ENCODE measurements at places on chromosomes 4 and X.

- H3K27ac ChIP-seq = no peak overlapping the region
- no peaks in the 10 kb centered on the region for H3K4me1 ChIP-seq
- no peaks in the 10 kb centered on the region for H3K36me3 ChIP-seq
- DNase-seq = no peak
These were observed 29.1 kb upstream of the PLS3 start for GRCh38 chrX:115531818-115532403.

GRCh38 chr4:10456260-10456594 is 999 bp downstream of the ZNF518B start:
- DNase-seq = no peak
- peaks cover 8% of the 10 kb centered on the region for H3K27me3 ChIP-seq
- H3K4me3 ChIP-seq = peak overlapping the region; percentile 75
- peaks cover 27% of the 10 kb centered on the region for H3K36me3 ChIP-seq

DNA sequence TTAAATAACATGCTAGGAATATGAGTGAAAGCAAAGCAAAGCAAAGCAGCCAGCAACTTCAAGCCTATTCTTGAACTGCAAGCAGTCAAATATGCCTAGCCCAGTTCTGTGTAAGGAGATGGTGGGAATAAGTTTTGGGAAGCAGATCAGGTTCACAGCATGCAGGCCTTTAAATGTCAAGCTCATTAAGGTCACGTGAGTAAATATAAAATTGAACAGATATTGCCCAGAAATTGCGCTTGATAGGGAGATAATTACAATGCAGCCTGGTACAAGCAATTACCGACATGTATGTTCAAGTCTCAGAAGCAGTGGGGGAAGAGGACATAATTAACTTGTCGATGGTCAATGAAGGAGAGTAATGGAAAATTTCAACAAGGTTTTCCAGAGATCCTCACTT is 6.0 kb downstream of the GNPDA2 start:
- no peak overlapping the region for H3K27ac ChIP-seq
- DNase-seq = no peak
- no peaks in the 10 kb centered on the region for H3K36me3 ChIP-seq
- H3K4me1 ChIP-seq = no peaks in the 10 kb centered on the region
- H3K27me3 ChIP-seq = no peaks in the 10 kb centered on the region

DNA sequence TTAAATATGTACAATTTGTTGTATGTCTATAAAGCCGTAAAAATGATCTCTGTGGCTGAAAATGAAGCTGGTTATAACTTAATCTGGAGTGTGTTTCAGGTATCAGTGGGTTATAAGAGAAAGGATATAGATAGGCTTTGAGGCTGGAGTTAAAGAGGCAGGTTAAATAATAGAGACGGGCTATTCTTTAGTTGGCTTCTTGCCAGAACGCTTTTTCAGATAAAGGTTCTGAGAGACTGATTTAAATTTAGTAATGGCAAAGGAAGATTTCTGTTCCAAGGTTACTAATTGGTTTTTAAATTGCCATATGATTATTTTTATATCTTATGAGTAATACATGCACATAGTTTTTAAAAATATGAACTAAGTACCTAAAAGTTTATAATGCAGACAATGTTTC is 117.4 kb downstream of the AWAT2 start:
- H3K27ac ChIP-seq = no peak overlapping the region
- no peak overlapping the region for H3K4me3 ChIP-seq
- H3K27me3 ChIP-seq = no peaks in the 10 kb centered on the region
- DNase-seq = no peak
- H3K4me1 ChIP-seq = no peaks in the 10 kb centered on the region

DNA sequence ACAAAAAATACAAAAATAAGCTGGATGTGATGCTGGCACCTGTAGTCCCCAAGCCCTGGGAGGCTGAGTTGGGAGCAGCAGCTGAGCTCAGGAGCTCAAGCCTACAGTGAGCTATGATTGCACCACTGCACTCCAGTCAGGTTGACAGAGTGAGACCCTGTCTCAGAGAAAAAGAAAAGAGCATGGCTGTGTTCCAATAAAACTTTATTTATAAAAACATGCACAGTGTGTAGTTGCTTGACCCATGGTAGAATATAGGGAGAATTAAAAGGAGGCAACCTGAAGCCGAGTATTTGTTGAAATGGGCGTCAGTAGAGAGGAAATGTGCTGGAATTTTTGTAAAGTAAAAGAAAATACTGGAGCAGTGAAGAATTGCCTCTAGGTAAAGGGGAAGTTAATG is 27.0 kb downstream of the GYG2 start:
- no peaks in the 10 kb centered on the region for H3K4me1 ChIP-seq
- no peaks in the 10 kb centered on the region for H3K27me3 ChIP-seq
- no peak overlapping the region for H3K4me3 ChIP-seq
- H3K36me3 ChIP-seq = no peaks in the 10 kb centered on the region
- H3K27ac ChIP-seq = no peak overlapping the region
- DNase-seq = no peak

GRCh38 chr4:186068581-186069348 is at the start of gene TLR3:
Gene TLR3, plus strand, starts transcription at chr4:186069156. Its CDS starts 7,464 bp downstream, at chr4:186076620.
- no peaks in the 10 kb centered on the region for H3K36me3 ChIP-seq
- peak within 1 kb of the TSS; percentile 40 for H3K4me3 ChIP-seq
- peak within 1 kb of the TSS; percentile 19 for H3K27ac ChIP-seq
- H3K4me1 ChIP-seq = peaks cover 7% of the 10 kb centered on the region
- no peak for DNase-seq

GRCh38 chr4:155599085-155599484 is 67.6 kb upstream of the GUCY1A1 start:
- no peak for DNase-seq
- no peaks in the 10 kb centered on the region for H3K27me3 ChIP-seq
- H3K27ac ChIP-seq = no peak overlapping the region
- no peaks in the 10 kb centered on the region for H3K4me1 ChIP-seq

DNA sequence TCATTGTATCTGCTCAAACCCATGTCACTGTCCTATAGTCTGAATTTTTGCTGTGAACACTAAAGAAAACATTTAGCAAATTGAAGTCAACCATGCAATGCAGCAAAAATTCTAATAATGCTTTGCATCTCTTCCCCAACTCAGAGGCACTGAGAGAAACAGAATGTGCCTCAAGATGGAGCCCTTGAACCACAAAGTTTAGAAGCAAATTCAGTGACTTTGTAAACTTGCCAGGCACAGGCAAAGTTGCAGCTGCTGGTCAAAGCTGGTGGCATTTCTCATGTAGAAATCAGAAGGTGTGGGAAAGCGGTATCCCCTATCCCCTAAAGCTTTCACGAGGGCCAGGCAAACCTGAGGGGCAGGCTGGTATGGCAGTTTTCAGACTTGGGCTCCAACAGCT is 121.7 kb upstream of the DIPK2B start:
- H3K4me1 ChIP-seq = no peaks in the 10 kb centered on the region
- no peak overlapping the region for H3K27ac ChIP-seq
- no peaks in the 10 kb centered on the region for H3K36me3 ChIP-seq
- H3K4me3 ChIP-seq = no peak overlapping the region

DNA sequence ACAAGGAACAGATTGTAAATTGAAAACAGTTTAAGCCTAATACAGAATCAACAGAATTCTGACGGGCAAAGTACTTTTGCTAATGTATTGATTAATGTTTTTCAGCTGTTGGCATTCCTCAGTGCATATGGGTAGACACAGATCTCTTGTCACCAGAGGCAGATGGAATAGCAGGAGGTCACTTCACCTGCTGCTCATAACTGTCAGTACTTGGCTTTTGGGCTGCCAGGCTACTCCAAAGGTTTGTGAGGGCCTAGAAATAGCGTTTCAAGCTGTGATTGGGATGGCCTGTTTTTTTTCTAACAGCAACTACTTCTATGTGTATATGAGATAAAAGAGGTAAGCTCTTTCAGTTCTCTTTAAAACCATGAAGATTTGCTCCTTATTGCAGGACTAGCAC is 307.5 kb upstream of the ANXA10 start:
- no peaks in the 10 kb centered on the region for H3K27me3 ChIP-seq
- no peak overlapping the region for H3K4me3 ChIP-seq
- no peaks in the 10 kb centered on the region for H3K36me3 ChIP-seq

DNA sequence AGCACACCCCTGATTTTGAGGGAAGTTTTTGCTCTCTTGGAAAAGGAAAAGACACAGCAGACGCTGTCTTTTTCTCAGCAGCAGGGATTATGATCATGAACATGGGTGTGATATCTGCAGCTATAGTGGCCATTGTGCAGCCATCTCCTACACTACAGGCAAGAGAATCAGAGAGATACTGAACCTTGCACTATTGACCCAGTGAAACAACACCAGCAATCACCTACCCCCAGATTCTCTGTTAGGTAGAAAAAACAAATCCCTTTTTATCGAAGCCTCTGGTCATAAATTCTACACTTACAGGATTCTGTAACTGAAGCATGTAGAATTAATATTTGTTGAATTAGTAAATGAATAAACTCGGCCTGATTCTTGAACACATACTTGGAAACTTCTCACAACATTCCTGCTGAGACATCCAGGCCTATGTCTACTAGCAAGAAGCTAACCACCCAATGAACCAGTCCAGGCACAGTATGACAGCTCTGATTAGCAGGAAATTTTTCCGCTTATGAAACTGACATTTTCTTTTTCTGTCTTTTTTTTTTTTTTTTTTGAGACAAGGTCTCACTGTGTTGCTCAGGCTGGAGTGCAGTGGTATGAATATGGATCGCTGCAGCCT is 5.0 kb upstream of the AFAP1 start:
- H3K4me3 ChIP-seq = no peak overlapping the region
- H3K27ac ChIP-seq = no peak overlapping the region
- H3K4me1 ChIP-seq = peaks cover 3% of the 10 kb centered on the region
- no peaks in the 10 kb centered on the region for H3K27me3 ChIP-seq

DNA sequence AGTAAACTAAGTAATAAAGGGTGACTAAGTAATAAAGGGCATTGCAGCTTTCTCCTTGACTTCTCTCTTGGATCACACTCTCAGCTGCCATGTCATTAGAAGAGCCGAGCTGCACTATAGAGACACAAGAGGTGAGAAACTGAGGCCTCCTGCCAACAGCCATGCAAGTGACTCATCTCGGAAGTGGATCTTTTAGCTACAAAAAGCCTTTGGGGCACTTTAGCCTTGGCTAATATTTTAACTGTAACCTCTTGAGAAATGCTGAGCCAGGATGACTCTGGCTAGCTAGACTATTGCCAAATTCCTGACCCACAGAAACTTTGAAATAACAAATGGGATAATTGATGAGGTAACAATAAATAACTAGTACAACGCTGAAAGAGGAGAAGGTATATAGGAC is 1.5 kb upstream of the NEIL3 start:
- H3K4me3 ChIP-seq = no peak overlapping the region
- H3K27me3 ChIP-seq = no peaks in the 10 kb centered on the region
- H3K27ac ChIP-seq = no peak overlapping the region
- H3K4me1 ChIP-seq = no peaks in the 10 kb centered on the region
- DNase-seq = no peak
- no peaks in the 10 kb centered on the region for H3K36me3 ChIP-seq

DNA sequence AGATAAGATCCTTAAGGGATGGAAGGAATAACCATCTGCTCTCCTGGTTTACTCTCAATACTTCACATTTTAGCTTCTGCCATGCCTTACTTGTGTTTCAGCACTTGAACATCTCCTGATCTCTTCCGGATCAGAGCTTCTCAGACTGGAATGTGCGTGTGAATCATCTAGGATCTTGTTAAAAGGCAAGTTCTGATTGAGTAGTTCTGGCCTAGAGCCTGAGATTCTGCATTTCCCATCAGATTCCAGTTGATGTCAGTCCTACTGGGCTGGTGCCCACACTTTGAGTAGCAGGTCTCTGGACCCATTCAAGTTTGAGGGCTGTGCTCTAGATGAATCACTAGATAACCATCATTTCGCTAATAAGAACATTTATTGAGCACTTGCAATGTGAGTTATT is 20.0 kb downstream of the NDP start:
- no peaks in the 10 kb centered on the region for H3K4me1 ChIP-seq
- H3K27ac ChIP-seq = no peak overlapping the region
- no peaks in the 10 kb centered on the region for H3K36me3 ChIP-seq
